Right forelimb (tissue), 1 donor: ENCODE measurements at places on chromosomes 12 and 14.

GRCh38 chr14:73477618-73478266 is 13.0 kb upstream of the RIOX1 start:
- DNase-seq: no peak

GRCh38 chr12:18250313-18250916 is 10.9 kb upstream of the PIK3C2G start:
- DNase-seq: no peak

- DNase-seq: no peak
Measured at GRCh38 chr12:106987846-106988245, 900 bp upstream of the MTERF2 start.

- no peak for DNase-seq
Measured at GRCh38 chr12:23446746-23447145, 502.7 kb downstream of the SOX5 start.

DNA sequence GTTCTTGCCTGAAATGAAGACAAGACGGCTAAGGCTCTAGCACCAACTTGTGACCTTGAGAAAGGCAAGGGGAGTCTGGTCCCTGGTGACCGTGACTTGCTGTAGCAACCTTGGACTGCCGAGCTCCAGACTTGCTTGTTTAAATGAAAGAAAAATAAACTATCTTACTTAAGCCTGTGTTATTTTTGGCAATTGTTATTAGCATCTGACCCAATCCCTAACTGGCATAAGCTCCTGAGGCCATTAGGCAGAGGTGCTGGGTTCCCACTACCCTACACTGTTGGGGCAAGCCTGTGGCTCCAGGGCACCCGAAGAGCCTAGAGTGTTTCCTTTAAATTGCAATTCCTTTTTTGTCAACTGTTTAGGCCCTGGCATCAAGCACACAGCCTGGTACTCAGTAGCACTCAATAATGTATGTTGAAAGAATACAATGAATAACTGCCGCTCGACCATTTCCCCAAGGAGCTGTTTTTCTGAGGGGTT is 106.9 kb upstream of the HIF1A start:
- DNase-seq: no peak

DNA sequence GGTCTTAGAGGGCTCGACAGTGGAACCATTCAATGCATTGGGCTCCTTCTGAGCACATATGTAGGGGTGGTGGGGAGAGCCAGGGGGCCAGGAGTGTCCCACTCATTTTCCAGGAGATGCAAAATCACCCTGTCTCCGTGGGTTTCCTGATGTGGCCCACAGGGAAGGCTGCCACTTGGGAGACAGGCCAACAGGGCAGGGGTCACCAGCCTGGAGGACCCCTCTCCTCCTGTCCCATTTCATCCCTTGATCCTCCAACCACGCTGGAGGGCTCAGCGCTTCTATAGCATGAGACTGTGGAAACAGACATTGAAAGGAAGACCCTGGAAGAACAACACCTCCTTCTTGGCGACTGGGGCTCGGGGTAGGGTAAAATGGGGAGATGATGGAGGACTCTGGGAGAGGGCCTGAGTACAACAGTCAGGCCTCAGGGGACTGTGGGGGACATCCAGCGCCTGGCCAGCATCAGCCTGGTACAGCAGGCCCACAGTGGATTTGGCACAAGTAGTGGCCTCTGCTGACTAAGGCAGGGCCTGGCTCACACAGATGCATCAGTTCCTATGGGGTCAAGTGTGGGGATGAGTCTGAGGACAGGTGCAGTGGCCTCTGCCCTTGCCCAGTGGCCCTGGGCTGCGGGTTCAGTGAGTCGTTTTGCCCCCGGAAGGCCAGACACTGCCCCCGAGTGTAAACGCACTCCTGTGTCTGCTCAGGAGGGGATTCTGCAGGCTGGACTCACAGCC is 68.0 kb downstream of the PRIMA1 start:
- DNase-seq: no peak

DNA sequence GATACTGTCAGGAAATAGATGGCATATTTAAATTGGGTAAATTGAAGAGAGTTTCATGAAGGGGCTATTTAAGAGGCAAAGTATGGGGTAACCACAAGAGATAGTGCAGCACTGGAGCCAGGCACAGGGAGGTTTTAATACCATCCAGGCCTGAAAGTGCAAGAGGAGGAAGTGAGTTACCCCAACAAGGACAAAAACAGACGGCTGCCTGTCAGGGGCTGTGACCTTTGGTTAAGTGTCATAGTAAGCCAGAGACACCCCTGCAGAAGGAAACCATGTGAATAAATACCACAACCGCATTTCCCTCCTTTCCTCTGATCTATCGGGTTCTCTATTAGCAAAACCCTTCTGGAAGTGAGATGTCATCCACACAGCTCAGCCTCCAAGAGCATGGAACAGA is 122.0 kb upstream of the DHRS4 start:
- DNase-seq: no peak

DNA sequence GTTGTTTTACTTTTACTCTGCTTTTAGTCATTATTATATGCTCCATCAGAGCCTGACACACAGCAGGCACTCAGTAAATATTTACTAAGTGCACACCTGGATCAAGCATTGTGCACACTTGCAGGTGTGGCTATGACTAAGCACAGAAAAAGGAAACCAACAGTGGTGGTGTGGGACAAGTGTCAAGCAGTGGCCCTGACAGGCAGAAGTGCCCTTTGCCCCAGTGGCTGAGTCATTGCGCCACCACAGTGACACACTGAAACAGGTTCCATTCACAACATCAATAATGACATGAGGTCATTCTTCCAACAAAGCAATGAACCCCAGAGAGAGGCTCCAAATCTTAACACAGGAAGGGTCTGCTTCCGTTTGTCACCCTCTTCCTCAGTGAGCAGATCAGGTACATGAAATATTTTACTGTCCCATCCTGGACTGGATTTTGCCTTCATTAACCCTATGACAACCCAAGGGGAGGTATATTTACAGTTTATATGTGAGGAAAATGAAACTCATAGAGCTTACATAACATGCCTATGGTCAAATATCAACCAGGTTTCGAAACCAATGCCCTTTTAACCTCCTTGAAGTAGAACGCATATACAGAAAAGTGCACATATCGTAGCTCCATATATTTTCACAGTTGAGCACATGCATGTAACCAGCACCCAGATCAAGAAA is 82.6 kb upstream of the GTF2A1 start:
- DNase-seq: no peak

GRCh38 chr14:29163109-29163508 is 396.5 kb downstream of the FOXG1 start:
- DNase-seq: no peak

DNA sequence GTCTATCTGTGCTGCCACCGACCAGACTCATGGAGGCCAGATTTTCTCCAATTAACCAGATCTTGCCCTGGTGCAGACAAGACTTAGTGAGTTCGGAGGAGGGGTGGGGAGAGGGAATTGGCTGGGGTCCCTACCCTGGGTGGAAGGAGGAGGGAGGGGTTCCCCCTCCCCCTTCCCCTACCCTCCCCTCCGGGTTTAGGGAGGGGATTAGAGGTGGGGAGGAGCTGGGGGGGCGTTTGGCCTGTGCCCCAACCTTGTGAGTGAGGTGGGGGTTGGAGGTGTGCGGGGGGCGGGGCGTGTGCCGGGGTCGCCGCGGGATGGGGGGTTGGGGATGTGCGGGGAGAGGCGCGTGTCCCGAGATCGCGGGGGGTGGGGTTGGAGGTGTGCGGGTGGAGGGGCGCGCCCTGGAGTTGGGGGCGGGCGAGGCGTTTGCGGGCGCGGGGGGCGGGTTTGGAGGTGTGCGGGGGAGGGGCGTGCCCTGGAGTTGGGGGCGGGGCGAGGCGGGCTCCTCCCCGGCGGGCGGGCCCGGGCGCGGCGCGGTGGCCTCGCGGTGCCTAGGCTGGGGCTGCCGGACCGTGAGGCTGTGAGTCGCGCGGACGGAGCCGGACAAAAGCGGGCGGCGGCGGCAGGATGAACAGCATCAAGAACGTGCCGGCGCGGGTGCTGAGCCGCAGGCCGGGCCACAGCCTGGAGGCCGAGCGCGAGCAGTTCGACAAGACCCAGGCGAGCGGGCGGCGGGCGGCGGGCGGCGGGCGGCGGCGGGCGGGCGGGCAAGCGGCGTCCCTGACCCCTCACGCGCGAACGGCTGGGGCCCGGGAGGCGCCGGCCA is at the start of gene HIP1R:
Gene HIP1R (plus strand): TSS at position 537 of the 829 bp plus-strand sequence. CDS start 94 bp downstream, at position 631.
- DNase-seq: peak; percentile 63

- DNase-seq: no peak
Measured at GRCh38 chr12:50047693-50048250, 9.6 kb upstream of the ASIC1 start.

DNA sequence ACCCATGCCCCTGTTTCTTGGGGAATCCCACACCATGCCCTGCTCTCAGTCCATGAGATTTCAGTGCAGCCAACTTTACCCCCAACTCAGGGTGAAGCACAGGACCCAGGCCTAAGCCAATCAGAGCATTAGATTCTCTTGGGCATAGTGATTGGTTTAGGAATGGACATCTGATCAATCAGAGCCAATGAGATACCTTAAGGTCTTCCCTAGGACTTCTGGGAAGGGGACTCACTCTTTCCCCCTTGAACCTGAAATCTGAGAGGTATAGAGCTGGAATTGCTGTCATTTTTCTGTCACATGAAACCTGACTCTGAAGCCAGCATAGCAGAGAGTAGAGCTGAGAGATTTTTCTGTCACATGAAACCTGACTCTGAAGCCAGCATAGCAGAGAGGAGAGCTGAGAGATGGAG is 127.1 kb downstream of the ZFP36L1 start:
- peak; percentile 2 for DNase-seq

DNA sequence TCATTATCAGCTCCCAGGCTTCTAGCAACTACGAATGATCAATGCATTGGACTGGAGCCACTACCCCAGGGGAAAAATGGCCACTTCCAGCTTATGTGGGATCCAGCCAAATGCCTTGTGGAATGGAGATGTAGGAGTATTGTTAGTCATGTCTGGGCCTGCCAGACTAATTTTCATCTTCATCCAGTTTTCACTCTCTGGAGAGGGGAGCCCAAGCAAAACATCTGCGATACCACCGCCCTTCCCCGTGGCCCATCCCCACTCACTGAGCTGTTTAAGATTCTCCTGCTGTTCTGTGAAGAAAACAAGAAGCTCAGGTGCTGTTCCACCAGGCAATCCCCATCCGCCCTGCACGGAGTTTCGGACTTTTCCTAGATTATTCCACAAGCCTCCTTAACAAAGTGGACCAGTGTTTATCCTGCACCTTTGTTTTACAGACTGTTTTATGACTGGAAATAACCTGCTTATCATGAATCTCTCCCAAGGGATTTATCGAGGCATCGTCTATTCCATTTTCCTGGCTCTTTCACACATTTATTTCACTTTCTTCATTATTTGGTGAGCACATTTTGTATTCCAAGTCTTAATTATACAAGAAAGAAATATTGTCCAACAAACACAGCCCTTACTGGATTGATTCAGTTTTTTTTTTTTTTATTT is 35.5 kb upstream of the MAX start:
- no peak for DNase-seq

- no peak for DNase-seq
Measured at GRCh38 chr12:18752280-18752920, 14.5 kb downstream of the CAPZA3 start.

DNA sequence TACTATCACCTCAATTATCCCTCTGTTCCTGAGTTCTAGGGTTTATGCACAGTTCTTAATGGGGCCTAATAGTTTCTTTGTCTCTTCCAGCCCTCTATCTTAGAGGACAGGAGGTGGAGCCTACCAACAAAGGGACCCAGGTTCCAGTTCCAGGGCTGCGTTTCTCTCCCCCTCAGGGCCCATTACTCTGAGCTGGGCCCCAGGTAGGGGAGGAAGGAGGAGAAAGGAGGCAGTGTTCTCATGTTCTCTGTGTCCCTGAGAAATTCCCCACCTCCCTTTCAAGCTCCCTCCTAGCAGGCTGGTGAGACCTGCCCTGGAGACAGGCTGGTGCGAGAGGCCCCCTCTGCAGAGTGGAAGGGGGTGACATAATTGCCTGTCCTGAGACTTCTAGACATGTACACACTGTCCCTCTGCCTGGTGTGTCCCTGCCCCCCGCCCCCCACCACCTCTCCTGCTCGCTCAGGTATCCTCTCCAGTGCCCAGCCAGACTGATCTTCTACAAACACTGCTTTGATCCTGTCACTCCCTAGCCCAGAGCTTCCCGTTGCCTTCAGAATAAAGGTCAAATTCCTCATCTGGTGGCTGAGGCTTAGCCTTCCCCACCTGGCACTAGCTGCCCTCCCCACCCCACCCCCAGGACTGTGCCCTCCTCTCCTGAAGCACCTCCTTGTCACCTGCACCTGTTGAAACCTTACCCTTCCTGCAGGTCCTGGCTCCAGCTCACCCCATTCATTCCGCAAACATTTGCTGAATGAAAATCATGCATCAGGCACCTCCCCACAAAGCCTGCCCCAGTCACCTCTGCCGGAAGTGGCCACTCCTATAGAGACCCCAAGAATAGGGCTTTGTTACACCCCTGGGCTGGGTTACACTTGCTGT is 21.1 kb upstream of the KRT8 start:
- no peak for DNase-seq

DNA sequence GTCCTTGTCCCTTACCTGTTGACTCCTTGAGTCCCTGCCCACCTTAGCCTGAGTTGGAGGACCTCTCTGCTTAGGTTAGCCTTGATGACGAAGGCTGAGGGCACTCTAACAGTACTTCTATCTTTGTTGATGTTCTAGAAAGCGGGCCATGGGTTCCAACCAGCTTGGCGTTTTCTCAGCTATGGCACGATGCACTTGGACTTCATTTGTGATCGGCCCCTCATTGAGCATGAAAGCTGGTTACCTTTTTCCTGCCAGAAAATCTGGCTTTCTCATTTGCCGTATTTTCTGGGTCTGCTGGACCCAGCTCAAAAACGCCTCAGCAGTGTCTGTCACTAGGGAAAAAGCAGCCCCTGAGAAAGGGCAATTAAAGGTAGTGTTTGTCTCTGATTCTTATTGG is 290.8 kb downstream of the EMP1 start:
- DNase-seq: no peak

DNA sequence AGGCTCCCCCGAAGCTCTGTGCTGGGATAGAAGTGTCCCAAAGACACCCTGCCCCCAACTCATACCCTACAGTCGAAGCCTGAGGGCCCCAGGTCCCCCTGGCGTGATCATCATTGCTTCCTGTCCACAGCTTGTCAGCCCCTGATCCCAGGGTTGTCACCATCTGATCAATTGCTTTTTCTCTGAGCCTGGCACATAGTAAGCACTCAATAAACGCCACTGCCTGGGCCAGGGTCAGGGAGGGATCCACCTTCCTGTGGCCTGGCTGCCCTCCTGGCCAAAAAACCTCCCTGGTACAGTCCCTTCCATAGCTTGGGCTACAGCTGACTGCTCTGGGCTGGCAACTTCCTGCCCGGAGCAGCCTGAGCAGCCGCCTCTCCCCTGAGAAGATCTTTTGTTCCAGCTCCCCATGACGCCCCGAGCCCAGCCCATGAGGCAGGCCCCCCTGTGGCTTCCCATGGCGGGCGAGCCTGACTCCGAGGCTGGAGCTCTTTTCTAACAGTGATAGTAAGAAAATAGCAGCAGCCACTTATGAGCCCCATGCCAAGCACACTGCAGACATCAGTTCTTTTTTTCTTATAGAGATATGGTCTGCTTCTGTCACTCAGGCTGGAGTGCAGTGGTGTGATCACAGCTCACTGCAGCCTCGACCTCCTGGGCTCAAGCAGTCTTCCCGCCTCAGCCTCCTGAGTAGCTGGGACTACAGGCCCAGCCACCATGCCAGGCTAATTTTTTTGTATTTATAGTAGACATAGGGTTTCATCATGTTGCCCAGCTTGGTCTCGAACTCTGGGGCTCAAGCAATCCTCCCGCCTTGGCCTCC is 6.5 kb downstream of the SH2B3 start:
- no peak for DNase-seq

GRCh38 chr14:92553438-92553837 is 39.9 kb downstream of the RIN3 start:
- no peak for DNase-seq
